Right atrium auricular region (tissue), 2 donors: ENCODE measurements at places on chromosomes 2 and 18. TPM values are rescaled to one million over a fixed set of nuclear protein-coding genes. Genes with fewer than 3 reads are reported as not detected.

DNA sequence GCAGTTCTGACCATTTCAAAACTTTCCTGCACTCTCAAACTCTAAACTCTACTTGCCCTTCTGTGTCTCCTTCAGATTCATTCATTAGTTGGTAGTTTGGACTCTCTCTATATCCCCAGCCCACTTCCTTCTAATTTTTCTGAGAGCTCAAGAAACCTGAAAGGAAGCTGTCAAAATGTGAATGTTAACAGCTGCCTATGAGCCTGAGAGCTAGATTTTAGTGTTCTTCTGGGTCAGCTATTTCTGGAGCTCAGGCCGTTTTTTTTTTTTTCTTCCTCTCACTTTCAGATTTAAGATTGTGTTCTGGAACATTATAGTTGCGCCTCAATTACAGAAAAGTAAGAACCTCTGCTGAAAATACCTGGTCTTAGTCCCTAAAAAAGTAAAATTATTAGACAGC, 73.1 kb downstream of the RTN4 start:
- DNase-seq = no peak

GRCh38 chr2:115119086-115119485, 676.6 kb downstream of the DPP10 start:
- DNase-seq = no peak

- no peak for DNase-seq
These were observed 193.2 kb downstream of the TPGS2 start for GRCh38 chr18:36635414-36636096.

GRCh38 chr2:47429795-47430194, 26.8 kb downstream of the MSH2 start:
- DNase-seq = no peak

GRCh38 chr2:35185861-35186412, 1169.6 kb upstream of the CRIM1 start:
- DNase-seq = no peak

DNA sequence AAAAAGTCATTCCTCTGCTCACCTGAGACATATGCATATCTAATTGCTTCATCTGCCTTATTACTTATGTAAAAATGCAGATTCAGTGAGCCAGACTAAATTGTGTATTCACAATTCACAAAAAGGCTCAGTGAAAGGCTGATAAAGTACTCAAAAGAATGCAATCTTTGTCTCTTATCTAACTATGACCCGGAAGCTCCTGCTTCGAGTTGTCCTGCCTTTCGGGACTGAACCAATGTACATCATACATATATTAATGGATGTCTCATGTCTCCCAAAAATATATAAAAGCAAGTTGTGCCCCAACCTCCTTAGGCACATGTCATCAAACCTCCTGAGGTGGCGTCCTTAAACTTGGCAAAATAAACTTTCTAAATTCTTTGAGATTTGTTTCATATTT, 120.5 kb downstream of the SCN3A start:
- no peak for DNase-seq

- DNase-seq = no peak
These were observed 49.6 kb downstream of the FRZB start for GRCh38 chr2:182816866-182817265.

DNA sequence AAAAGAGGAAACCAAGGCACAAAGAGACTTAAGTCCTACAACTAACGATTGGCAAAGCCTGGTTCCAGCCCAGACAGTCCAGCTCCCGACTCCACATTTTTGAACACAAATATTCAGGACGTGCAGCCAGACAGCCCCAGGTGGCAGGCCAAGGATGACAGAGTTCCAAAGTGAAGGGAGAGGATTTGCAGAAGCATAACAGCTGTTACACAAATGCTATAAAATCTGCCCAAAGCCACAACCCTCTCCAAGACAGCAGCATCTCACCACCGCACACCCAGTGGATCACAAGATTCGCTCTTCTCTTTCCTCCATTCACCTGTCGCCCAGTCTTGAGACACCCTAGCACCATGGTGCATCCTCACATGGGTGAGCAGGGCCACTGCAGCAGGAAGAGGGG, 227.1 kb upstream of the ID2 start:
- no peak for DNase-seq

- no peak for DNase-seq
These were observed 785 bp downstream of the ZNF892 start for GRCh38 chr2:95208106-95208505.

GRCh38 chr2:56416500-56417176, 232.8 kb downstream of the CCDC85A start:
- DNase-seq = no peak

- no peak for DNase-seq
These were observed 172.1 kb downstream of the NEDD4L start for GRCh38 chr18:58216071-58216481.

GRCh38 chr2:239235311-239235710, 165.5 kb downstream of the HDAC4 start:
- no peak for DNase-seq

The GNLY gene
- total RNA-seq = 1.4 TPM

The SEMA4C gene
- total RNA-seq = 23.3 TPM

The OR6B2 gene
- total RNA-seq = not detected

The AMER3 gene
- not detected for total RNA-seq

The ACOXL gene
- total RNA-seq = 0.55 TPM

The CYP1B1 gene
- 92.6 TPM for total RNA-seq

The TTC31 gene
- total RNA-seq = 9.1 TPM

The ZEB2 gene
- 91.7 TPM for total RNA-seq
